ENCODE measurements at places on chromosomes 6 and 20.

- no peak for DNase-seq
These were observed 76.9 kb downstream of the NCOA3 start for GRCh38 chr20:47578543-47578942.

DNA sequence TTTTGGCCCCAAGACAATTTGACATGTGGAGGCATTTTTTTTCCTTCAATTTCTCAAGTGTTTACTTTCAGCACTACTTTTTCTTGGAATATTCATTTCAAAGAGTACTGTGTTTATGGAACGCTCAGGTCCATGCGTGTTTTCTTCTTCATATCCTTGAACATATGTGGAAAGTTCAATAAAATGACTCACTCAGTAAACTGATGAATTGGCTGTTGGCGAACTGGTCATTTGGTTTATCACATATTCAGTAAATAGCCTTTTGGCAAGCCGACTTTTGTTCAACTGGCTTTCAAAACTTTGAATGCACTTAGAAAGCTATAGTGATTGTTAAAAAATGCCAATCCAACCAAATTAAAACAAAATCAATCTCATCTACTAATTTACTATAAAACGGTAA, 964.6 kb upstream of the SLC35B3 start:
- DNase-seq: no peak

DNA sequence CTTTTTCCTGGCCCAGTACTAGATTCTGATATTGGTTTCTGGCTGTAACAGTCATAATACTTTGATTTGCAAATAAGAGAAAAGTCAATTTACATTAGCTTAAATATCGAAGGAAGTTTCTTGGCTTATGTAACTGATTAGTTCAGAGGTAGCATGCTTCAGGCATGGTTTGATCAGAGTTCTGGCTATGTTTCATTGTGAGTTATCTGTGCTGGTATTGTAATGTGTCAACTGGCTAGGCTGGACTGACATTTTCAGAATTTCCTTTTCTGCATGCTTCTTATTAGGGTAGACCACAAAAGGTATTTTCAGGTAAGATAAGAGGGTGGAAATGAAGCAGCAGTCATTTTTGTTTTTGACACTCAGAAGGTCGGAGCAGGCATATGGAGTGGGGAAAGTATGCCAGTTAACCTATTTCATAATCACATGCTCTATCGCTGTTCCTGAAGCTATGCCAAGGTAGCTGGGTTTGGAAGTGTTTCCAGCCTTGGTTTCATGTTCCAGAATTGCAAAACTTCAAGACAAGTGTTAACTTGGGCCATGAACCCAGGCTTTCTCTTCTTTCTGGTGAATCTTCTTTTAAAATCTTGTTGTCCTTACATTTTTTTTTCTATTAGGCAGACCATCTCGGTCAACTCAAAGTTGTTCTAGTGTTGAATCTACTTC, 244.9 kb downstream of the DHX35 start:
- DNase-seq: no peak

DNA sequence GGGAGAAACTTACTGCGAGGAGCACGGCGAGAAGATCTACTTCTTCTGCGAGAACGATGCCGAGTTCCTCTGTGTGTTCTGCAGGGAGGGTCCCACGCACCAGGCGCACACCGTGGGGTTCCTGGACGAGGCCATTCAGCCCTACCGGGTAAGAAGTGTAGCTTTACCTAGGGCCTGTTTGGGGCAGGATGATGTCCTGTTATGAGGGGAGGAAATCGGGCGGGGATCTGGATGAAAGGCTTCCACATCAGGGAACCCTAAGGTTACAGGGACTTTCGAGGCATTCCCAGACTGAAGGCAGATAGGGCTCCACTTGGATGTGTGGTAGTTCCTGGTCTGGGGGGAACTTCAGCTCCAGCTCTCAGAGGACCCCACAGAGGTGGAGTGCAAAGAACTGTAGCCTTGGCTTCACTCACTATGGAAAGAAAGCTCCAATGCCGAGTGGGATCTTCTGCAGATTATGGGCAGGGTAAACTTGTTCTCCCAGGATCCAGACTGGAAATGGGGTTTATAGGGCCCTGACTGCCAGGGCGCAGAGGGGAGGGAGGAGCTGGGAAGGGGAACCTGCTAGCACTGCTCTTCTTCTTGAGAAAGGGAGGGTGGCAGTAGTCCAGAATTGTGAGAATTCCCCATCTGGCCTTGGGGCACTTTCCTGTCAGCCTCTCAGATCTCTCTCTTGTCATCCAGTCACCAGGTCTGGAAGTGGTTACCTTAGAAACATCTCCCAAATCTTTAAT, 740 bp downstream of the TRIM15 start:
- DNase-seq: no peak

- no peak for DNase-seq
These were observed 7.9 kb downstream of the CCDC167 start for GRCh38 chr6:37491830-37492208.

GRCh38 chr6:43950051-43950605, 177.1 kb downstream of the MRPL14 start:
- no peak for DNase-seq

DNA sequence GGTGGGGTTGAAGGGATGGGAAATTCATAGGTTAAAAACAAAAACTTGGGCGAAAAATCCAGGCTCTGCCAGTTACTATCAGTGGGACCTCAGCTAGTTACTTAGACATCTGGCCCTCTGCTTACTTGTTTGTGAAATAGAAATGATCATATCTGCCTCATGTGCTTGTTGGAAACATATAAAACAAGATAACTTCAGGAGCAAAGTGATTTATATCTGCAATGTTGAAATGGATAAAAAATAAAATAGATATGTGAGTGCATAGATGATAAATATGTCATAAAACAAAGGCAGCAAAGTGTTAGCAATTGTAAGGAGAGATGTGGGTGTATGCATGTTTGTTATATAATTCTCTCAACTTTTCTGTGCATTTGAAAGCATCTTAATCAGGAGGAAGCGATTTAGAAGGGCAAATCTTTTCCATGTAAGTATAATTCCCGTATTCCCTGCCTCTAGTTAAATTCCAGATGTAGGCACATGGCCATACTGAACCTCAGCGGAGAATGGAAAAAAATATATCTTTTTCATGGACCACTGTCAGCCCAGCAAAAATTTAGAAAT, 579.0 kb upstream of the FLRT3 start:
- DNase-seq: no peak

GRCh38 chr6:83417880-83418663, 12.8 kb downstream of the ME1 start:
- DNase-seq: no peak

Measured in CD4-positive, alpha-beta T cell treated with Interleukin-2 at 100 ng/mL for 4 hours (primary cell).